OCI-LY7 (cell line): ENCODE measurements at places on chromosomes 6 and 20. TPM values are rescaled to one million over a fixed set of nuclear protein-coding genes. Genes with fewer than 3 reads are reported as not detected.
A peak's percentile ranks its signal among the peaks of the same experiment; 100 is the strongest.

DNA sequence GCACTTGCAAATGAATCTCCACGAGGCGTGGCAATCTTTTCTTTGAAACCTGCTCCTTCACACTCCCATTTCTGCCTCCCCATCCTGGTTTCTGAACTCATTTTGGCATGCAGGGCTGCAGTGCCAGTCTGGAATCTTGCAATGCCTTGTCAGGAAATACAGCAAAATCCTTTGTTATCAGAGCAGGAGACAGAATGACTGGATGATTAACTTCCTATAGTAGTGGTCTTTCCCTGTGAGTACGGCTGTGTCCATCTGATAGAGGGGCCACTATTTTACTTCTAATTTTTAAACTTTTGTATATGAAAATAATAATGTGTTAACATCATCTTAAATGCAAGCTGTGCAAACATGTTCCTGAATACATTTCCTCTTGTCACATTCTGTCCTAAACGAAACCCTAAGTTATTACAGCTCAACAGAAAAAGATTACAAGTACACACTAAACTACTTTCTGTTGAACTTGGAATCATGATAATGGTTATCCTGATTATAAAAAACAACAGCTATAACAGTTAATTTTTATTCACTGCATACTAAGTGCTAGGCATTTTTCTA, 140.2 kb downstream of the KIF13A start:
- DNase-seq: no peak

- DNase-seq: no peak
Measured at GRCh38 chr6:125232466-125232865, 69.3 kb downstream of the HDDC2 start.

DNA sequence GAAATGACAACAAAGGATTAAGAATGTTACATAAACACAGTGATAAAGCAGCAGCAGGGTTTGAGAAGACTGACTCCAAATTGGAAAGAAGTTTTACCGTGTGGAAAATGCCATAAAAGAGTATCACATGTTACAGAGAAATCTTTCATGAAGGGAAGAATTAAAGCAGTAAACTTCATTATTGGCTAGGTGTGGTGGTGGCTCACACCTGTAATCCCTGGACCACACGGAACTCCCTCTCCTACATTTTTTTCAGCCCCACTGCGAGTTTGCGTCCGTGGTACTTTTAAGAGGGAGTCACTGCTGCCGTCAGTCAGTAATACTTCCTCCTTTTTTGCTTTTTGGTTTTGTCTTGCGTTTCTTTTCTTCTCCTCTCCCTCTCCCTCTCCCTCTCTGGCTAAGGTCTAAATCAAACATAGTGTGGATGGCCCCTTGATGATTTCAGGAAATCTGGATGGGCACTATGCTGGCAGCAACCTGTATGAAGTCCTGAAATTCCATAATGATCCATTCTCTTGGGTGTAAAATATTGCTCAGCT, 112.3 kb downstream of the MAN1A1 start:
- DNase-seq: no peak

DNA sequence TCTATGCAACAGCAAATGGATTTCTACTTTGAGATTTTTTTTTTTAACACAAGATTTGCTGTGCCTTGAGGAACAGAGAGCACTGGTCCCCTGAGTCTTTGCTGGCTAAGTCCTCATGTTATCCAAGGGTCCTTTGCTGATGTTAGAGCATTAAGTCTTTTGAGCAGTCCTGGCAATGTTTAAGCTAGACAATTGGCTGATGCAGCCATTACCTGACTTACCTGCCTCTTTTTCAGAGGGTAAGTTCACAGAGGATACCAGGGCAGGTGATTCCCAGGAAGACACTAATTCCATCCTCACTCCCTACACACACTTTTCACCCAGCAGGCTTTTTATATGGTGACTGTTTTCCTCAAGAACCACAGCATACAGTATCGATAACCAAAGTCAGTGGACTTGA, 337.7 kb downstream of the HDGFL1 start:
- DNase-seq: no peak

- DNase-seq: no peak
Measured at GRCh38 chr20:48770700-48771442, 56.9 kb downstream of the PREX1 start.

ABT1 gene
- total RNA-seq: 25.3 and 26.3 TPM in 2 replicates

SLC32A1 gene
- total RNA-seq: not detected in 2 replicates

GRCh38 chr6:2546901-2547300, 203.8 kb downstream of the MYLK4 start:
- no peak for DNase-seq

POLR1H gene
- 39.3 and 43.1 TPM in 2 replicates for total RNA-seq

DNA sequence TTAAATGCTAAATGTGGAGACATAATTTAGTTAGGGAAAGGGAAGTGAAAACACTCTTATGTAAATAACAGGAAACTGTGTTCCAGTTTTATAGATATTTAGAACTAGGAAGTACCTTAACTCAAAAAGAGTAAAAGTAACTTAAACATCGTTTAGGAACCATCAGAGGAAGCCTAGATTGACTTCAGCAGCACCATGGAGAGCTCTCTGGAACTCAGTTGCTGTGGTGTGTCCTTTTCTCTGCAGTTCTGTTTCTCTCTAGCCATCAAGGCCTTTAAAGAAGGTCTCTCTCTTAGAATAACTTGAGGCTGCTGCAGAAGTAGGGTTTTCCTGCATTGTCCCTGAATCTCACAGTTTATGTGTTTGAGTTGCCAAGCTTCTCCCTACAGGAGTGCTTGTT, 26.9 kb downstream of the CLVS2 start:
- DNase-seq: peak; percentile 11

RREB1 gene
- total RNA-seq: 5.5 and 7.1 TPM in 2 replicates

BMP5 gene
- not detected in 2 replicates for total RNA-seq

LY6G5B gene
- total RNA-seq: 28.7 and 32.0 TPM in 2 replicates

DNA sequence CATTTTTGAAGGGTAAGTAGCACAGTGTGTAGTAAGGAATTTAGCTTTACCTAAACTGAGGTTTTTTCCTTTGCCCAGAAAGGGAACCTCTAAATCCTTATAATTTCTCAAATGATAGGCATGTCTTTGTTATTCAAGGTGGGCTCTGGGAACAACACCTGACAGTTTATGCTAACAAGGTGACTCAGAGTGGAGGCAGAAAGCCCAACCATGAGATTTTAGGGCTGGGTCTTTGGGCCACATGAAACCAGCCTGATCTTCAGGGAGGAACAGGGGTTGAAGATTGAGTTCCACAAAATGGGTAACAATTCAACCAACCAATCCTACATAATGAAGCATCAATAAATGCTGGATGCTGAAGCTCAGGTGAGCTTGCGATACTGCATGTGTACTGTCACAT, 46.6 kb downstream of the PRSS35 start:
- no peak for DNase-seq

DNA sequence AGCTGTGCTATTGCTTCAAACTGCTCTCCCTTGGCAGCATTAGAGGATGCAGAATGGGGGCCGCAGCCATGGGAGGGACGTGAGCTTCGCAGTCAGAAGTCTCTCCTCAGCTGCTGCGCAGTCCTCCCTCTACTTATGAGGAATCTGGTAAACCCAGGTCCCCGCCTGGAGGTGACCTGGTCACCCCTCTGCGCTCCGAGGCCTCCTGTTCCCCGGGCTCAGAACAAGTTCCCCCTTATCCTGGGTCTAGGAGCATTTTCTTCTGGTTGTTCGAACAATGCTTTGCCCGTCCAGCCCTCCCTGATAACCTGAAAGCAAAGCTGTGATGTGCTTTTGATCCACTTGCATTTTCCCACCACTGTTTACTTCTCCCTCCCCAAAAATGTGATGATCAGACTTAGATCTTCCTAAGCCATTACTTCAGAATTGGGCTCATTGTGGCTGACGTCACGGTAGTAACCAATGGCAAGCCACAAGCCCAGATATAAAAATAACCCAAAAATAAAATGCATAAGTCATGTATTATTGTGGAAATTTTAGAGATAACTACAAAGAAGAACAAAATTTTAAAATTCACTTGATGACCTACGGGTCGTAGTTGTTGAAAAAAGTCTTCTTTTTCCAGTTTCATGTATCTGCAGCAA, 80.7 kb downstream of the SERAC1 start:
- no peak for DNase-seq

DNA sequence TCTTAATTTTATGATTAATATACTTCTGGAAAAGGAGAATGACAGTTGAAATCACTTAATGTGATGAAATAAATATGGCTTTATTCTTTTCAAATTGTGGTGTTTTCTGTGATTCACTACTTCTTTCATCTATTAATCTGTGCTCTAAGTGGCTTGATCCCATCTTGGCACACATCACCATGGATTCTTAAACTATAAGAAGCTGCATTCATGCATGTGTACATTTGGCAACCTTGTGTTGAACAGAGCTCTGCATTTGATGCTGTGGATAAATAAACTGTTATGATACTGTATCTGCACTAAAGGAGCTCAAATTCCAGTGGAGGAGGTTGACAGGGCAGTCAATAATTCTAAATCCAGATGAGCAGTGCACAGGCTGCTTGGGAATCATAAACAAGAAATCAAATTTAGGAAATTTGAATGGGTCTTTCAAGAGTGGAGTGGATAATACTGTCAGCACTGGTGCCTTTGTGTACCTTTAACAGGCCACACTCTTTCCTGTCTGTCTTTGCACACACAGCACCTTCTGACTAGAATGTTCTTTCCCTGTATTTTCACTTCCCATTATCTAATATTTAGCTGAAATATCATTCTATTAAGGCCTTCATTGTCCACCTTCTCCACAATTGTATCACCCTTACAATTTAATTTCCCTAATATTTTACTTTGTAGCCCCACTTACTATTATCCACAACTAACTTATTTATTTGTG, 252.9 kb downstream of the GRM1 start:
- no peak for DNase-seq

RIPOR3 gene
- 0.35 and 0.53 TPM in 2 replicates for total RNA-seq

DNA sequence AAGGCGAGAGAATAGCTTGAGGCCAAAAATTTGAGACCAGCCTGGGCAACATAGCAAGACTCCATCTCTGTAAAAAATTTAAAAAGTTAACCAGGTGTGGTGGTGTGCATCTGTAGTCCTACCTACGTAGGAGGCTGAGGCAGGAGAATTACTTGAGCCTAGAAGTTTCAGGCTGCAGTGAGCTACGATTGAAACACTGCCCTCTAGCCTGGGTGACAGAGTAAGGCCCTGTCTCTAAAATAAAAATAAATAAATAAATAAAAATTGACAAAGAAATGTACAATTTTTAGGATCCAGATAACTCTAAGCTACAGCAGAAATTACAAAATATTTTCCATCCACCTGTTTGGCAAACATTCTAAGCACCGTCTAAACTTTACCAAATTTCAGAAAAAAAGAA, 941.0 kb upstream of the ADGRB3 start:
- peak; percentile 5 for DNase-seq

- DNase-seq: no peak
Measured at GRCh38 chr6:139833592-139833991, 459.1 kb upstream of the CITED2 start.

HAO1 gene
- total RNA-seq: not detected in 2 replicates

DNA sequence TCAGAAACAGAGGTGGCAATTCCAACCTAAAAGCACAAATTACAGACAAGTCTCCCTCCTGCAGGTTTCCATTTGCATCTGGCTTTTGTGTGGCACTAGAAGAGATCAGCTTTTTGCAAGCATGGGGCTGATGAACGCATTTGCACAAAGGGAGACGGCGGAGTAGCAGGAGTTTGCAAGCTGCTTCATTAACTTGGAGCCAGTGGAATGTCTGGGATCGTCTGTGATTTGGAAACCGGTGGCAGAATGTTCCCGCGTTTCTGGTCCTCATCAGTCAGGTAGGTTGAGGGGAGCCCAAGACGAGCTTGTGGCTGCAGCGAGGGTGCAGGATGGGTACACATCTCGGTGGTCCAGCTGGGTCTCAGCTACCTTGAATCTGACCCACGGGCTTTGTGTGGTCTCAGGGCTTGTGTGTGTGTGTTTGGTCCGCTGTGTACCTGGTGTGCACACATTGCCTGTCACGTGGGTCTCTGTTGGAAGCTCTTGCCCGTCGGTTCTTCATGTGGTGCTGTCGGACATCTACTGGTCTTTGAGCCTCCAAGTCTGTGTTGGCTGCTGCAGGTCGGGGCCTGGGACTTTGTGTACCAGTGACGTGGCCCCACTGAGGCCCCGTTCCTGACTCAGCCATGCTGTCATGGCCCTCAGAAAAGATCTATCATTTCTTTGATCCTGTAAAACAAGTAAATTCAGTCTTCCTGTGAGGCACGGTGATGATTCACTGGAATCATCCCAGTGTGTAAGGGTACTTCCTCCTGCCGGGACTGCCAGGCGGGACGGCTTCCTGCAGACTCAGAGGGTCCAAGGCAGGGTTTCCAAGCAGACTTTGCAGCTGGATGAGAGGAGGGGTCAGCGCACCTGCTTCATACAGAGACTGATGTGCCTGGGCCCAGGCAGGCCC, 12.4 kb upstream of the MYT1 start:
- DNase-seq: no peak

- DNase-seq: no peak
Measured at GRCh38 chr6:139580592-139581484, 206.4 kb upstream of the CITED2 start.

PGK2 gene
- not detected in 2 replicates for total RNA-seq

TMC2 gene
- not detected in 2 replicates for total RNA-seq

MEP1A gene
- not detected in 2 replicates for total RNA-seq

GRCh38 chr6:159180001-159180400, 10.8 kb downstream of the FNDC1 start:
- no peak for DNase-seq

DNA sequence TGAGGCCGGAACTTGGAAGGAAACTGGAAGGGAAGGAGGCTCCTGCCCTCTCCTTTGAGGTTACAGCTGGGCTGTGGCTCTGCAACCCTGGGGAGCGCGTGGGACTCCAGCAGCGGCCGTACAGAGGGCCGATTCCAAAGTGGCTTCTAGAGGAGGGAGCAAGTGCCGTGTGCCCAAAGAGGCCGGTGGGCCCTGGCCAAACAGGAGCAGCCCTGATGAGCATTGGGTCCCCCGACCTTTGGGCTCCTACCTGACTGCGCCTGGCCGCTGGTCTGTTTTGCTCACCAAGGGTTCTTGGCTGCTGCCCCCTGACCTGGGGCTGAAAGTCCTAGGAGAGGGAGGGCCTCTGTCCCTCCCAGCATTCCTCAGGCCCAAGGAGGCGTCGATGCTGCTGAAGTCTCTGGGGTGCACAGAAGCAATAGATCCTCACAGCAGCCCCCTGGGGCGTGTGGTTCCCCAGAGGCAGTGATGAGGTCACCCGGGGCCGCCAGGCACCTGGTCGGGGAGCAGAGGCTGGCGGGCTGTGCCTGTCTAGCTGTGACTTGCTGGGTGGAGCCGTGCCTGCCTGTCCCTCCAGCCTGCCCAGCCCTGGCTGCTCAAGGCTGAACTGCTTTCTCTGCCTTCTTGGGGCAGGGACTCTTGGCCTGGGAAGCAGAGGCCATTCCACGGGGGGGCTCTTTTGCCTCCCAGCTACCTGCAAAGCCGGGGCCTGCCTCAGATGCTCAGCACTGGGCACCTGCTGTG, 9.8 kb downstream of the RBM38 start:
- DNase-seq: peak; percentile 82

- DNase-seq: no peak
Measured at GRCh38 chr6:129920103-129920798, 59.1 kb upstream of the TMEM244 start.

DNA sequence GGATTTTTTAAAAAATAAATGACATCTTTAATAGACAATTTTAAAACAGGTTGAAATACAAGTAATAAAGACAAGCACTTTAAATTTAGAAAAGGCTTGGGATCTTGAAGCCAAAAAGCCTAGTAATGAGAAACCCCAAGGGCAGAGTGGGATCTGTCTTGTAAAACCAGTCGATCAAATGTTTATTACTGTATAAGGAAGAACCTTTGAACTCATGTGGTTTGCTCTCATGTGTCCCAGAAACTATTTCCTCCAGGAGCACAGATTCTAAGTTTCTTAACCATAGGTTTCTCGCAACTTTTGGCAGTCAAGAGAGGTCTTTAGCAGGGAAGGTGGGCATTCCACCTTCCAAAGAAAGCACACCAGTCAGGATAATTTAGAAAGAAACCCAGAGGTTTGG, 541.7 kb upstream of the BTBD3 start:
- no peak for DNase-seq
